Stimulated activated CD8-positive, alpha-beta memory T cell treated with anti-CD3 and anti-CD28 coated beads, Interleukin-15, amount 100 ng/mL, for 4 hours (primary cell): ENCODE measurements at places on chromosomes 3 and 15.

DNA sequence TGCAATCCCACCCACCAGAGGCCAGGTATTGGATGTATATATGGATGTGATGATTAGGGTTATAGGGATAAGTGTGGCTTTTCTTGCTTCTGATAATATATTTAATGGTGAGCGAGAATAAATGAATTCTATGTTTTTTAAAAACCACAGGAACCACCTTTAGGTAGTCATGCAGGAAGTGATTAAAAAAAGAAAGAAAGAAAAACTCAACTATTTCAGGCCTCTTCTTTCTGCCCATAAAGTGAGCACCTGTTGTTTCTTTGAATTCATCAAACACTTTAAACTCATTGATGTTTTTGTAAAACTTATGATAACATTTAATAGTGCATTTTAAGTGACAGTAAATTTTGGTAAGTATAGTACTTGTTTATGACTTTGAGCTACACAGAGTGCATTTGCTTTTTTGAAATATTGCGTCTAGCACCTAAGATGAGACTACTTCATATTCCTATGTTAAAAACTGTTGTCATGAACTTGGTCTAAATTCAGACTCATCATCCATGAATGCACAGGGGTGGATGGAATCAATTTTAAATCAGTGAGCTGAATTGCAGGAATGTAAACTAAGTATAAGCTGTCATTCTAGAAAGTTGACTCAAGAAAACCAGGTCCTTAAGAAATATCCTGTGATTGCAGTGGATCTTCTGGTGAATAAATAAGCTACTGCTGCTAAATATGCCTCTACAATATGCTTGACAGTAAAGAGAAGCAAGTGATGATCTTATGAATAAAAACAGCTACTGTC lies 764.4 kb upstream of the NECTIN3 start:
- no peak for DNase-seq

- DNase-seq = no peak
Measured at GRCh38 chr3:195524171-195524896, 18.8 kb downstream of the PPP1R2 start.

DNA sequence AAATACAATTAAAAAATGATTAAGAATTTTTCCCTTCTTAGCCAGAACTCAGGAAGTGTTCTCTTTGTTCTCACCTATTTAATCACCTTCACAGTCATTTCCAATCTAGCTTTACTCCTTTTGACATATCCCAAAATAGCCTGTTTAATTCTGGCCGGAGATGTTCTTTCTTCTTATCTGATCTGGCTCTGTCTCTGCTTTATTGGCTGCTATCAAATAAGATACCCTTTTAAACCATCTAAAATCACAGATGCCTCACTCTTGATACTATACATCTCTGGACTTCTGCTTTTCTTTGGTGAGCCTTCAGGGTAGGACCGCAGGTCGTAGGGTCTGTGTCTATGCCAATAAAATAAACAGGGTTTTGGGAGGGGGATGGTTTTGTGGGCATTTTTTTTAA lies 319.2 kb upstream of the SEMA6D start:
- no peak for DNase-seq

DNA sequence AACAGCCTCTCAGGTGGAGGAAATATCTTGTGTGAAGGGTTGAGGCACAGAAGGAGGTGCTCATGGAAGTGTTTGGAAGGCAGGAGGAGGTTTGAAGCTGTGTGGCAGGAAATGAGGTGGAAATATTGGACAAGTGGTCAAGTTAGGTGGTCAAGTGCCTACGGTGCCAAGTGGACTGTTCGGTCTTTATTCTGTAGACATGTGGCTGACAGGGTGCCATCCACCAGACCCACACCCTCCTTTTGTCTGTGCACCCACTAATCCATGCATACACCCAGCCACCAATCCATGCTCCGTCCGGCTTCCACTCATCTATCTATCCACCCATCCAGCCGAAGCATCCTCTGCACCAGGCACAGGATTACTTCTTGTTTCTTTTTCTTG lies 2.2 kb downstream of the SLC6A20 start:
- DNase-seq = no peak

- DNase-seq = no peak
Measured at GRCh38 chr3:66863205-66864111, 134.6 kb upstream of the KBTBD8 start.

DNA sequence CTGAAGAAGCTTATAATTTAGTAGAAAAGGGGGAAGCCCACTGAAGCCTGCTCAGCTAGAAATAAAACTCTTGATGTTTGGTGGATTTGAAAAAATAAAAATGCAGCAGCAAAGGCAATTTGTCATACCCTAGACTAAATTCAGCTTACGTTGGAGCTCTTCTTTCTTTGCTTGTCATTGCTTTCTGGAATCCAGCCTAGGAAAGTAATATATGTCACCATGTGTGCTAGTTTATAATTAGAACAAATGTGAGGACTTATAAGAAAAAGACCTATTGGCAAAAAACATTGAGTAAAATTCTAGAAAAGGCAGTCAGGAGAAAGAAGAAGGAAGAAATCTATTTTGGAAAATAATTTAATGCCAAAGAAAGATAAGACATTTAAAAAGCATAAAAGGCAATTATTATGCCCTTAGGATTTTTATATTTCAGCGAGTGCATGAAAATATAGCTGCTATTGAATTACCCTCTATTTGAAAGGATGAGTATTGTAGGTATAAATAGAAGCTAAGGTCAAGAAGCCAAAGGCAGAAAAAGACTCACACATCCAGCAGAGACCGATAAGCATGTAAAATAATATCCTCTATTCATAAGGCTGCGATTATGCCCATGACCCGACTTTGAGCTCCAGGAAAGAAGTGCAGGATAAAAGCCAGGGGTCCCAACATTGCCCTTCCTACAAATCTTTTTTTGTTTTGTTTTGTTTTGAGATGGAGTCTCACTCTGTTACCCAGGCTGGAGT lies 10.6 kb upstream of the BTBD1 start:
- no peak for DNase-seq

GRCh38 chr3:148197061-148197460 lies 500.6 kb upstream of the AGTR1 start:
- no peak for DNase-seq

DNA sequence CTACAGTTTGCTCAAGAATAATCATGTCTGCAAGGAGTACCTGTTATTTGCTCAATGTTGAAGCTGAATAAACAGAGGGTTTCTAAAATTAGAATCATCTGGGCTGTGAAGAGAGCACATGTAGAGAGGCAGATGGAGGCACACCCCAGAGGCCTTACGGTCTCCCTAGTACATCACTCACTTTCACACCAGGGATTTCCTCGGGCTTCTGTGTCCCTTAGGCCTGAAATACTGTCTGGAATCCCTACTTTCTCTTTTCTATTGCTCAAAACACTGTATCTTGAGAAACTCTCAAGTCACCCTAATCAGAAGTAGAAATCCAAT lies 473.7 kb upstream of the ROBO2 start:
- DNase-seq = no peak

DNA sequence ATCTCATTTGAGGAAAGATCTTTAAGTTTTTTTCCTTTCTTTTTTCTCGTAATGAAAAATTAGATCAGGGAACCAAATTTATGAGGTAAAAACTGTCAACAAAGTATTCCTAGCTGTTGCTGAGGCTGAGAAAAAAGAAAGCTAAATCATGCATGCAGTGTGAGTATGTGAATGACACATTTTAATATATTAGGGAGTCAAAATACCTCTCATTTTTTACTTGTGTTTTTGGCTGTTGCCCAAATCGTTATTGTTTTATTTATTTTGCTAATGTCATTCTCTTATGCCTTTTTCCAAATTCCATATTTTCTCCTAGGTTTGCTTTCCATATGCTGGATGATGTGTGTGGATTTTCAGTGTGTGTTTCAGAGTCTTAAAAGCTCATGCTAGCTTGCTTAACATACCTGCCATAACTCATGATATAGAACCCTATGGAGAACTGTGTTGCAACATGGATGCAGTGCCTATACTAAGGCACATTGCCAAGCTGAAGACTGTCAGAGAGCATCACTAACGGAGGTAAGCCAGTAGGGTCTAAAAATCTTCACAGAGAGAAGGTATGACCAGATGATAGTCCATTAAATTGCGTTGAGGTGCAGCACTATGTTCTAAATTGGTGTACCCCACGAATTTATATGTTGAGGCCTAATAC lies 629.5 kb upstream of the KCNMB2 start:
- no peak for DNase-seq

DNA sequence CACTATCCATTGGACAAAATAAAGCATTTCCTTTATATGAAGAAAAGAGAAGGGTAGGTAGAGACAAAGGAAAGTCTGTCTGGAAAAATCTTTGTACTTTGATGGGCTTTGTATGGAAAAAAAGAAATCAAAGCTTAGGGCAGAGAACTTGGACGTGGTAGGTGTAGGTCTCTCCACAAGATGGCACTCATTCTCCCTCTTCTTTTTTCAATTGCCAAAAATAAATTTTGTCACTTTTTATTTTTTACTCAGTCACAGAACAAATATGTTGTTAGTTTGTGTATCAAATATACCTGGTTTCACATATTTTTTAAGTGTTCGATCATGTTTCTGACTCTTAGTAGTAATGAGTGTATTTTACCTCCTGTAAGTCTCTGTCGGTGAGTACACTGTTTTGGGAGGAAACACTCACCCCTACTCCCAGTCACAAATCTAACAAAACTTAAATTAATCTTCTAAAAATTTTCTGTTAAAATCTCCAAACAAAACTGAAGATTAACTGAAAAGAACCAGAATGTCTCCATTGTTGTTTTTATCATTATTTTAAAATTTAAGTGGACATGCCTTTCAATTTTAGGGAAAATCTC lies 415.8 kb upstream of the GOLIM4 start:
- no peak for DNase-seq

DNA sequence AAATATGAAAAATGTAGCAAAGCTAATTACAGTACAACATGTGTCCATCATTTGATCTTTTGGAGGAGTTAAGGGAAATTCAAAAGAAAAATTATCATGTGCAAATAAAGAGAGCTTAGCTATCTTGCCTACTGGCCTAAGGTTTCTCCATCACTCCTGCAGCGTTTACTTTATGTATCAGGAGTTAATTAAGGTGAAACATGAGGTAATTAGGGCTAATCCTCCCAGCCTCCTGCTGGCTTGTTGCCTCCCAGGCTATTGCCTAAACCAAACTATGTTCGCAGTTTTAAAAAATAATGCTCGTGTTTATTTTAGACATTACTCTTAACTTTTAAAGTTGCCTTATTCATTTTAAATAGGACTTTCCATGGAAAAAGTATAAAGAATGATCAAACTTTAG lies 367.5 kb downstream of the ROBO2 start:
- no peak for DNase-seq

GRCh38 chr3:122235147-122235546 lies 51.7 kb downstream of the CASR start:
- no peak for DNase-seq

DNA sequence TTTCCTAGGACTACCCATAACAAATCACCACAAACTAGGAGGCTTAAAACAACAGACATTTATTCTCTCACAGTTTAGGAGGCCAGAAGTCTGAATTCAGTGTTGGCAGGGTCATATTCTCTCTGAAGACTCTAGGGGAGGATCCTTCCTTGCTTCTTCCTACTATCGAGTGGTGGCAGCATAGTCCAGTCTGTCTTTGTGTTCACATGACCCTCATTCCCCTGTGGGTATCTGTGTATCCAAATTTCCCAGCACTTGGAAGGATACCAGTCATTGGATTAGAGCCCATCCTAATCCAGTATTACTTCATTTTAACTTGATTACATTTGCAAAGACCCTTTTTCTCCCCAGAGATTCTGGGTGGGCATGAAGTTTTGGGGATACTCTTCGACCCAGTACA lies 63.8 kb downstream of the GMPS start:
- DNase-seq = no peak

DNA sequence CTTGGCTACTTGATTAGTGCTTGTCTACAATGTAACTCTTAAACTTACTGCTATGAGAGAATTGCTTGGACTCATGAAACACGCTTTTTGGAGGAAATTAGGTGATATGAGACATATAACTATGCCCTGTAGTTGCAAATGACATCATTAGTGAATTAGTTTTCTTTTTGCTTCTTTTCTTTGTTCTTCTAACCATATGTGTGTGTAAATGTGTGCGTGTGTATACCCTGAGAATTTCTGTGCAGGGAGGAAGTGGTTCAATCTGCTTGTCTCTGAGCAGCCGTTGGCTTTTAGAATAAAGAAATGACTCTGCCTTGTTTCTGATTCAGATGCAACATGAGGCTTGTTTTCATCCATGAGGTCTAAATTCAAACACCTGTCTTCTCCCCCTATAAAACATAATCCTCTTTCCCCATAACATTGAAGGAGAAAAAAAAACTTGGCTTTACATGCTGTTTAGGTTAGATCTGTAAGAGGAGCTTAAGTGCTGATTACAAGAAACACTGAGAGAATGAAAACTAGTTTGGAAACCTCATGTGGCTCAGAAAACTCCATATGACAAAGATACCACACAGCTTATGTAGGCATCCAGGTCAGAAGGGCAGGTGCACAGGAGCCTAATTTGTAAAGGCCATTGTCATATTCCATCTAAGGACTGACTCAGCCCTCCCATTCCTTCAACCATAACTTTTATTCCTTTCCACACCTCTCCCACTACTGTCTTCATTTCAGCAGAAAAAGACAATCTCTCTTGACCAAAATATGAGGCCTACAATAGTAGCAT lies 30.5 kb upstream of the BLM start:
- DNase-seq = no peak

DNA sequence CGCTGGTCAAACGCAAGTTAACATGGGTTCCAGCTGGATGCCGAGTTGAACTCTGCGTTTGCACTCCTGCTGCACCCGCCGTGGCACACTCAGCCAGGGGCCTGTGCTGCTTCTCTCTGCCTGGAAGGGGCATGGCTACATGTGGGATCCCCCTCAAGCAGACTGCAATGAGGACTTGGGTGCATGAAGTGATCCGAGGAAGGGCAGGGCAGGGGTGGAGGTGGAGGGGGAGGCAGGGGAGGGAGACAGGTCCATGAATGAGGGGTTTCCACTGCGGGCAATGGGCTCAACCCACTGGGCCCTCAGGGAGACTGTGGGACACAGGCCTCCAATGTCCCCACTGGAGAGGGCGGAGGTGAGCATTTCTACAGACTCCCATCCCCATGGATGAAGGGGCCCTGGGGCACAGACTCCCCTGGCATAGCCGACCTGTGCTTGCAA lies 141.6 kb upstream of the MEF2A start:
- DNase-seq = no peak
